ENCODE measurements at places on chromosomes 5 and 9. TPM values are rescaled to one million over a fixed set of nuclear protein-coding genes. Genes with fewer than 3 reads are reported as not detected.
A peak's percentile ranks its signal among the peaks of the same experiment; 100 is the strongest.

Gene RNF224
- not detected for total RNA-seq

Gene ADGRV1
- 0.12 TPM for total RNA-seq

GRCh38 chr9:74412236-74412979 is 84.7 kb upstream of the RORB start:
- no peaks in the 10 kb centered on the region for H3K36me3 ChIP-seq
- DNase-seq: no peak
- no peaks in the 10 kb centered on the region for H3K4me1 ChIP-seq
- no peak overlapping the region for H3K4me3 ChIP-seq

Gene SV2C
- not detected for total RNA-seq

GRCh38 chr9:6619909-6620308 is 25.6 kb downstream of the GLDC start:
- H3K4me1 ChIP-seq: no peaks in the 10 kb centered on the region
- no peaks in the 10 kb centered on the region for H3K36me3 ChIP-seq
- no peak overlapping the region for H3K4me3 ChIP-seq
- DNase-seq: no peak

Gene OTP
- total RNA-seq: not detected

Gene C5orf63
- 12.0 TPM for total RNA-seq

Gene F2RL1
- total RNA-seq: 1.3 TPM

Gene ADAMTS19
- not detected for total RNA-seq

Gene PCDHB16
- not detected for total RNA-seq

- H3K4me3 ChIP-seq: no peak overlapping the region
- no peaks in the 10 kb centered on the region for H3K27me3 ChIP-seq
- no peaks in the 10 kb centered on the region for H3K36me3 ChIP-seq
- no peak for DNase-seq
- H3K4me1 ChIP-seq: peaks cover 37% of the 10 kb centered on the region
- no peak overlapping the region for H3K27ac ChIP-seq
Measured at GRCh38 chr9:5563886-5564285, 53.6 kb downstream of the PDCD1LG2 start.

DNA sequence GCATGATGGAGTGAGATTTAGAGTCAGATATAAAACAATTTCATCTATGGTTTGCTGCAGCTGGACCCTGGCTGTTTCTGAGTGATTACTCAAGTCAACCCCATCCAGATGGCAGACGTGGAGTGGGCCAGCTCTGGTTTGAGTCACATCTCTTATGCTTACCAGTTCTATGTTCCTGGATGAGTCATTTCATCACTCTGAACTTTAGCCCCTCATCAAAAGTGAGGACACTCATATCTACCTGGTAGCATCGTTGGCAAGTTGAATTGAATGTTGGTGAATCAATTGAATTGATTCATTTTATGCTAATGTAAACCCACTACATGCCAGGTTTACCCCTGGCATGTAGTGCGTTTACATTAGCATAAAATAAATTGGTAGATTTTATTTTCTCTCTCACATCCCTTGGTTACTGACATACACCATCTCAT is 176.4 kb downstream of the FGF18 start:
- peak; percentile 33 for DNase-seq
- H3K27ac ChIP-seq: no peak overlapping the region
- peaks cover 13% of the 10 kb centered on the region for H3K4me1 ChIP-seq
- H3K36me3 ChIP-seq: no peaks in the 10 kb centered on the region
- no peak overlapping the region for H3K4me3 ChIP-seq

Gene GCNT1
- 4.6 TPM for total RNA-seq

GRCh38 chr5:107300721-107301327 is 369.9 kb downstream of the EFNA5 start:
- H3K27me3 ChIP-seq: peaks cover 10% of the 10 kb centered on the region
- no peak for DNase-seq

Gene IL9
- 47.9 TPM for total RNA-seq

DNA sequence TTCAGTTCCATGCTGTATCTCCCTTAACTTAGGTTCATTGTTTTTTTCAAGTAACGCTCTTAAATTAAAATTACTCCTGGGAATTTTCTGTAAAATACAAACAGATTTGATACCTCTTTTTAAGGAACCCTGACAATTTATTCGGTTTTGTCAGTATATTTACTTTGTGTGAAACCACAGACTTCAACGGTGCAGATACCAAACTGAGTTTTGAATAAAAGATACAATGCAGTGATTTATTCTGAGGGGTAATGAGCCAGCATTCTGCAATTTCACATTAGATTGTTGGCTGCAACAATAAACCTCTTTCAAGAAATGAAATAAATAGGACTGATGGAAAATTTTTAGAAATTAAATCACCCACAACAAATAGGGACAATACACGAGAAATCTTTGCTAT is 308.6 kb upstream of the EDIL3 start:
- no peaks in the 10 kb centered on the region for H3K27me3 ChIP-seq
- no peaks in the 10 kb centered on the region for H3K36me3 ChIP-seq
- no peaks in the 10 kb centered on the region for H3K4me1 ChIP-seq
- H3K4me3 ChIP-seq: no peak overlapping the region
- no peak overlapping the region for H3K27ac ChIP-seq

DNA sequence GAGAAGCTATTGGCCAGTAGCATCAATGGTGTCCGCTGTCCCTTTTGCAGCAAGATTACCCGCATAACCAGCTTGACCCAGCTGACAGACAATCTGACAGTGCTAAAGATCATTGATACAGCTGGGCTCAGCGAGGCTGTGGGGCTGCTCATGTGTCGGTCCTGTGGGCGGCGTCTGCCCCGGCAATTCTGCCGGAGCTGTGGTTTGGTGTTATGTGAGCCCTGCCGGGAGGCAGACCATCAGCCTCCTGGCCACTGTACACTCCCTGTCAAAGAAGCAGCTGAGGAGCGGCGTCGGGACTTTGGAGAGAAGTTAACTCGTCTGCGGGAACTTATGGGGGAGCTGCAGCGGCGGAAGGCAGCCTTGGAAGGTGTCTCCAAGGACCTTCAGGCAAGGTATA is 10.8 kb downstream of the TRIM32 start:
- no peaks in the 10 kb centered on the region for H3K27me3 ChIP-seq
- no peak for DNase-seq
- H3K27ac ChIP-seq: no peak overlapping the region
- no peak overlapping the region for H3K4me3 ChIP-seq
- peaks cover 48% of the 10 kb centered on the region for H3K4me1 ChIP-seq

DNA sequence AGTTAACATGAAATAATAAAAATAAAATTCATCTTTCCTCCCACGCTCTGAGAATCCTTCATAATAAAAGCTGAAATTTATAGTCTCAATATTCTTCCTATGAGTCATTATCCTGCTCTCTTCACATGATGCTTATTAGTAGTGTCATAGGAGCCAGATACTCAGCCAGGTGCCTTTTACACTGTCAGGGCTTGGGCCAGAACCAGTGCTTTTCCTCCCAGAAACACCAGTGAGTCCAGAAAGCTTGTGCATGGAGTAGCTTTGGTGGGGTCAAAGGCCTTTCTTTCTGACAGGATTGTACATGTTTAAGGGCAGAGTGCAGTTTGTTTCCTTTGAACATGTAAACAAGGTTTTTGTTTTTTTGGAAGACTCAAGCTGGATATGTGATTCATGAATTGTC is 6.8 kb downstream of the LSM11 start:
- DNase-seq: no peak
- H3K4me1 ChIP-seq: peaks cover 40% of the 10 kb centered on the region
- no peak overlapping the region for H3K27ac ChIP-seq

DNA sequence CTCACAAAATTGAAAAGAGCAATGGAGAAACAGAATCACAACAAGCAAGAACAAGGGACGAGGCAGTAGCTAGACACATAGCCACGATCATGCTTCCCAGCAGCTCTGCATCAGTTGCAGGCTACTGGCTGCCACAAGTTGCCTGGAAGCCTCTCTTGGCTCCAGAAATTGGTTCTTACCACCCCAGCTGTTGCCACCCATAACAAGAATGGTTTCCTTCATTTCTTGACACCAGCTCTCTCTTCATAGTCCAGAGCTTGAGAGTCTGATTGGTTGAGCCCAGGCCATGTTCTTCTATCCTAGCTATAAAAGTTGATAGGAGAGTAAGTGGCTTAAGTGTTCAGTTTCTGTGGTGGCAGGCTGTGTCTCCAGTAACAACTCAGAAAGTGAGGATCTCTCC is 210.7 kb upstream of the ANKRD55 start:
- H3K4me3 ChIP-seq: no peak overlapping the region
- no peaks in the 10 kb centered on the region for H3K4me1 ChIP-seq
- H3K27ac ChIP-seq: no peak overlapping the region
- no peaks in the 10 kb centered on the region for H3K36me3 ChIP-seq

DNA sequence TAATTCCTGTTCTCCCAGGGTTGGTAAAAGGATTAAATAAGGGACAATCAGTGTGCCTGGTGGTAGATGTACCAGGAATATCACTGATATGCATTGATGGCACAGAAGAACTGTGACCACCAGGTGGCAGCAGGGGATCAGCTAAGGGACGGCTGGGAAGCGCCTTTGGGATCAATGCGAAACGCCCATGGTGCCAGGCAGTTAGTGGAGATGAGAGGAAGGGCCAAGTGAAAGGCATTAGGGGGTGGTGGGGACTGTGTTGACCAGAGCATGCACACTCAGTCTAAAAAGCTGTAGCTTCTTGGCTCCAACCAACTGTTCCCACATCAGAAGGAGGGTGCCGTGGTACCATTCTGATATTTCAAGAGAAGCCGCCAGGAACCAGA is 55.6 kb downstream of the ARHGEF37 start:
- H3K27ac ChIP-seq: no peak overlapping the region
- DNase-seq: peak; percentile 81
- no peaks in the 10 kb centered on the region for H3K36me3 ChIP-seq
- H3K4me3 ChIP-seq: no peak overlapping the region

Gene PCDHB2
- not detected for total RNA-seq

Gene SLC36A2
- total RNA-seq: not detected

GRCh38 chr5:14424011-14424685 is 157.4 kb upstream of the OTULINL start:
- H3K4me3 ChIP-seq: no peak overlapping the region
- no peaks in the 10 kb centered on the region for H3K27me3 ChIP-seq
- H3K27ac ChIP-seq: peak overlapping the region; percentile 73
- peak; percentile 67 for DNase-seq
- H3K36me3 ChIP-seq: peaks cover 2% of the 10 kb centered on the region
- H3K4me1 ChIP-seq: peaks cover 19% of the 10 kb centered on the region

Gene CA9
- 2.9 TPM for total RNA-seq

Gene TNFSF8
- 48.2 TPM for total RNA-seq

- no peaks in the 10 kb centered on the region for H3K27me3 ChIP-seq
- no peaks in the 10 kb centered on the region for H3K4me1 ChIP-seq
- H3K36me3 ChIP-seq: peaks cover 2% of the 10 kb centered on the region
Measured at GRCh38 chr9:124949387-124949786, 8.5 kb upstream of the GOLGA1 start.

DNA sequence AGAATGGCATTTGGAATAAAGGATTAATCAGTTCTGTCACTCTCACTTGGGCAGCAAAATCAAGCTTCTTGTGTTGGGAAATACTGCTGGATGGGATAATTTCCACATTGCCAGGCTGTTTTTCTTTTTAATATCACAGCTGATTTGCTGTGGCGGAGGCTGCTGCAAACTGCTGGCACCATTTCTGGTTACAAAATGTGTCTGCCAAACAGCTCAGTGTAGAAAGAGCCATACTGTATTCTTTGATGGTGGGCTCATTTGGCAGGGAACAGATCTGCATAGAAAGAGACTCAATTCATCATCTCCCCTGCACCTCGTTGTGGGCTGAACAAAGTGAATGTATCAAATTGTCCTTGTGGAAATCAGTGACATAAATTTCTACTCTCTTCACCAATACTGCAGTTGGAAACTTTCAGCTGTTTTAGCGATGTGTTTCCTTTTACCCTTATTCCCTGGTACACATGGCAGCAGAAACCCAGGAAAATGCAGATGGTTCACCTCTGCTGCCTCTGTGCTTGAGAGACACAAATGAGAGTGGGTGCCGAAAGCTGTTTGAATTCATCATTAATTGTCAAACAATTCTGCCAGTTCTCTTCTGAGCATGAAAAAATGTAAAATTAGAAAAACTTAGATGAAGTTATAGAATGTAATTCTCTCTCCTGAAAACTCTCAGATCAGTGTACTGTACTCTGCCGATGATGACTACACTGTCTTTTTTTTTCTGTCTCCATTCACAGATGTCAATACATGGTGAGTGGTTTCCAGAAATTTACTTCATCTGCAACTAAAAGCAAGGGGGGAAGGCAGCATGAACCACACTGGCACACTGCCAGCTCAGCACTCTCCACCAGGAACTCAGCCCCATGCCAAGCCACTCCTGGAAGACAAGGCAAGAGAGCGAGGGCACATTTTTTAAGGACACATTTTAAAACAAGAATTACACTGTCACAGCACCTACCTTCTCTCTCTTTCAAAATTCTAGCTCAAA is 75.0 kb downstream of the HMHB1 start:
- no peak for DNase-seq
- no peak overlapping the region for H3K4me3 ChIP-seq
- H3K27ac ChIP-seq: no peak overlapping the region

DNA sequence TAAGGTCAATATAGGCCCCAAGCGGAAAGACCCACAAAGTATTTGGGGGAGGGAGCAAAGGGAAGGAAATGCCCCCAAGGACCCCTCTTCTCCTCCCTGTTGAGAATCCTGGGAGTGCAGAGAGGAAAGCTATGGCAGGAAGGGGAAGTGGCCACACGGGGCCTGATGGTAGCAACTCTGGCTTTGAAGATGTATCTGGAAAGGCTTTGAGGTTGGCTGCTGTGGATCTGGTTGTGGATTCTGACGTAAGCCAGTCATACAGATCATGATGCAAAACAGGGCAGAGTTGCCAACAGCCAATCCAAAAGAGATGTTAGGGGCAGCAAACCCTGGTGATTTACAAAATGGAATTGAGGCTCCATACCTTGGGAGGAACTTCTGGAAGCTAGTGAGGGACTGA is 108.8 kb downstream of the PRKACG start:
- H3K27me3 ChIP-seq: peaks cover 4% of the 10 kb centered on the region
- no peaks in the 10 kb centered on the region for H3K36me3 ChIP-seq
- peak overlapping the region; percentile 29 for H3K27ac ChIP-seq
- H3K4me3 ChIP-seq: no peak overlapping the region
- no peak for DNase-seq

- no peaks in the 10 kb centered on the region for H3K36me3 ChIP-seq
- no peak overlapping the region for H3K27ac ChIP-seq
- peaks cover 3% of the 10 kb centered on the region for H3K27me3 ChIP-seq
- DNase-seq: no peak
- no peak overlapping the region for H3K4me3 ChIP-seq
Measured at GRCh38 chr9:129710169-129710453, 42.7 kb downstream of the PTGES start.

Gene CATSPER3
- total RNA-seq: 0.40 TPM

Measured in activated CD4-positive, alpha-beta T cell treated with anti-CD3 and anti-CD28 coated beads for 36 hours (primary cell).